Activated CD4-positive, alpha-beta T cell treated with anti-CD3 and anti-CD28 coated beads, Interleukin-2, amount 10 ng/mL, durations not matched to agents 7 days and 5 days (primary cell): ENCODE measurements at places on chromosomes 5 and 9. TPM values are rescaled to one million over a fixed set of nuclear protein-coding genes. Genes with fewer than 3 reads are reported as not detected.

The EQTN gene
- not detected for total RNA-seq

The HAVCR2 gene
- total RNA-seq: 34.7 TPM

The RELL2 gene
- total RNA-seq: 25.1 TPM

DNA sequence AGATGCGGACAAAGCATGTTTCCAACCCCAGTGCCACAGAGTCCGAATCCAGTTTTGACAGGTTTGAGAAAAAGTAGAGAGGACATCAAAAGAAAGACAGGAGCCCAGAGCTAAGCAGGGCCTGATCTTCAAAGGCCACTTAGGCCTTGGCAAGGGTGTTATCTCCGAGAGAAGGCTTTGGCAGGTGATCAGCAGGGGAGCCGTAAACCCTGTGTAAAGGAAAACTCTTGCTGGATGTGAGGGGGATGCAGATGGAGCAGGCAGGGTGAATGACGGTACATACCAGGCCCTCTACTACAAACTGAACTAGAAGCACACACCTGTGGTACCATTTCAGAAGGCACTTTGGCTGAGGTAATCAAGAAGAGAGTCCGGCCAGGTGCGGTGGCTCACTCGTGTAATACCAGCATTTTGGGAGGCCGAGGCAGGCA lies 1.4 kb upstream of the HNRNPH1 start:
- DNase-seq: no peak
